Heart left ventricle (tissue), 16 donors: ENCODE measurements at places on chromosomes 6 and 20. TPM values are rescaled to one million over a fixed set of nuclear protein-coding genes. Genes with fewer than 3 reads are reported as not detected.

GRCh38 chr6:139394027-139394649 lies 19.7 kb upstream of the CITED2 start:
- H3K36me3 ChIP-seq, result no peaks in the 10 kb centered on the region
- DNase-seq, result no peak
- H3K27me3 ChIP-seq, result no peaks in the 10 kb centered on the region
- H3K4me1 ChIP-seq, result no peaks in the 10 kb centered on the region

DNA sequence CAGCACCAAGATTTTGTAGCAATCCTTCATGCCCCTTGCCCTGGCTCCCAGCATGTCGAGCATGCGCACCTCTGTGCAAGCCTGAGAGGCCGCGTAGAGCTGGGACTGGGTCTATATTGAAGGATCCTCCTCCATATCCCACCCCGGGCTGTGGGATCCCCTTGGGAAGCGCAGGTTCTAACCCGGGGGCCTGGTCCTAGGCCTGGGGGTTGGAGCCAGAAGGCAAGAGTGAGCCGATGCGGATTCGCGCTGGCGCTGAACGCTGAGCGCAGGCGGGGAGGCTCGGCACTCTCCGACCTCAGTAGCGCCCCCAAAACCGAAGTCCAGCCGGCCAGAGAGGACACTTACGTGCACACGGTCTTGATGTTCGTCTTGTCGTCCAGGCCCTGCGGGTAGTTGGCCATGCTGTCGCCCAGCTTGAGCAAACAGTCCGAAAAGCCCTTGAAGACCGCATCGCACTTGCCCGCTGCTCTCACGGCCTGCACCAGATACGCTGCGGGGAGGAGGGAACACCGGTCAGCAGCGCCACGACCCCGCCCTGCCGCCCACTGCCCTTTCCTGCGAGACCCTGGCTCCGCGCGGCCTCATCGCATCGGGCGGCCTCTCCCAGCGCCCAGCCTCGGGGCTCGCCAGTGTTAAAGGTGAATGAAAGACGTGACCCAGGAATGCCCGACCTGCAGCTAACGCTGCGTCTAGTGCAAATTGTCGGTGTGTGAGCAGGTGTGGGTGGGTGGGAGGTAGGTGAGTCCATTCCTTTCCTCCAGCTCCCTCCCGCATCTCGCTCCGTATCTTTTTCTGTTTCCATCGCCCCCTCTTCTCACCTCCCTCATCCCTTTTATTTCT lies 4.5 kb downstream of the NRN1 start:
- no peaks in the 10 kb centered on the region for H3K36me3 ChIP-seq
- DNase-seq, result no peak
- peaks cover 100% of the 10 kb centered on the region for H3K27me3 ChIP-seq
- peaks cover 55% of the 10 kb centered on the region for H3K4me1 ChIP-seq
- peak overlapping the region; percentile 61 for H3K4me3 ChIP-seq

GRCh38 chr6:53029257-53029656 lies 34.2 kb upstream of the GSTA4 start:
- H3K4me3 ChIP-seq, result no peak overlapping the region
- peaks cover 12% of the 10 kb centered on the region for H3K4me1 ChIP-seq
- peaks cover 4% of the 10 kb centered on the region for H3K36me3 ChIP-seq
- no peak for DNase-seq
- no peak overlapping the region for H3K27ac ChIP-seq
- H3K27me3 ChIP-seq, result no peaks in the 10 kb centered on the region

GRCh38 chr6:44268095-44268628 lies 2.1 kb upstream of the TMEM151B start:
- H3K4me1 ChIP-seq, result peaks cover 16% of the 10 kb centered on the region
- H3K4me3 ChIP-seq, result no peak overlapping the region
- H3K27ac ChIP-seq, result no peak overlapping the region
- peaks cover 23% of the 10 kb centered on the region for H3K27me3 ChIP-seq
- H3K36me3 ChIP-seq, result no peaks in the 10 kb centered on the region

DNA sequence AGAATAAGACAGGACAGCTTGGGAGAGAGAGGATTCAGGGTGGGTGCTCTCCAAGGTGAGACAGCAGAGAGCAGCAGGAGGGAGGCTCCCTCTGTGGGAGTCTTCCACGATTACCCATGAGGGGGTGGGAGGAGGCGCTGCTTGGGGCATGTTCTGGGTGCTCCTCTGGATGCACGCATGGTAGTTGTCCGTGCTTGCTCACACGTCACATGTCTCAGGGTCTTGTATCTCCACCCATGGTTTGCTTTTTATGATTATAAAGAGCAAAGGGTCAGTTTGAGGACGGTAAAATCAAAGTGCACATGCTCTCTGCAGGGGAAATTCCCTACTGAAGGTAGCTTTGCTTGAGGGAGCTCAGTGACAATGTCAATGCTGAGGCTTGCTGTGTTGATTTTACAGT lies 338.4 kb downstream of the THBS2 start:
- no peak overlapping the region for H3K27ac ChIP-seq
- H3K4me1 ChIP-seq, result no peaks in the 10 kb centered on the region
- no peak for DNase-seq
- H3K36me3 ChIP-seq, result no peaks in the 10 kb centered on the region
- H3K4me3 ChIP-seq, result no peak overlapping the region

DNA sequence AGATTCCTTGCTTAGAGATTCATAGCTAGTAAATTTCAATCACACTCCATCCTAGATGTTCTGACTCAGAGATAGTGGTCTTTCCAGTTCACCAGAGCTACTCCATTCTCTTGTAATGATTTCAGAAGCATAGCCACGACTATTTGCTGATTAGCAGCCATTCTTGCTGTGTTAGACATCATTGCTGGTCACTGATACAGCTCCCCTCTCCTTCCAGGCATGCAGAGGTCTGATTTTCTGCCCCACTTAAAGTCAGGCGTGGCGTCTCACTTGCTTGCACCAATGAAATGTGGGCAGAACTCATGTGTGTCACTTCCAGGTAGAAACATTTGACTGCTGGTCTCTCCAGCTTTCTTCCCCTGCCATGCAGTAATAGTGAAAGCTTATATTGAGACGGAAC lies 168.9 kb upstream of the JARID2 start:
- H3K4me3 ChIP-seq, result no peak overlapping the region
- no peaks in the 10 kb centered on the region for H3K27me3 ChIP-seq
- H3K27ac ChIP-seq, result no peak overlapping the region
- H3K4me1 ChIP-seq, result no peaks in the 10 kb centered on the region
- DNase-seq, result no peak
- H3K36me3 ChIP-seq, result no peaks in the 10 kb centered on the region

- peak; percentile 76 for DNase-seq
- peak overlapping the region; percentile 92 for H3K4me3 ChIP-seq
- no peaks in the 10 kb centered on the region for H3K4me1 ChIP-seq
- no peaks in the 10 kb centered on the region for H3K27me3 ChIP-seq
- peak overlapping the region; percentile 100 for H3K27ac ChIP-seq
- H3K36me3 ChIP-seq, result no peaks in the 10 kb centered on the region
Observed at GRCh38 chr20:8018958-8019245, 659 bp downstream of the TMX4 start.

DNA sequence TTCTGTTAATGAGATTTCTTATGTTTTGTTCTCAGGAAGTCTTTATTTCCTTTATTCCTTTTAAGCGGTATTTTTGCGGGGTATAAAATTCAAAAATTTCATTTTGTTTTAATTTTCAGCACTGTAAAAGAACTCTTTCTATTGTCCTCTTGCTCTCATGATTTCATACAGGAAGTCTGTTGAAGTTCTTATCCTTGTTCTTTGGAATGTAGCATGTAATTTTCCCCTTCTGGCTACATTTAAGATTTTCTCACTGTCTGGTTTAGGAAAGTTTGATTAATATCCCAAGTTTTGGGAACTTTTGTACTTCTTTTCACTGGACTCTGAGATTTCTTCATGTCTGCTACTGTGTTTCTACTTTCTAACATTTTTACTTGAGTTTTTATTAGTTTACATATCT lies 581.4 kb upstream of the GJE1 start:
- H3K4me1 ChIP-seq, result no peaks in the 10 kb centered on the region
- H3K36me3 ChIP-seq, result no peaks in the 10 kb centered on the region
- H3K27me3 ChIP-seq, result no peaks in the 10 kb centered on the region
- DNase-seq, result no peak

DNA sequence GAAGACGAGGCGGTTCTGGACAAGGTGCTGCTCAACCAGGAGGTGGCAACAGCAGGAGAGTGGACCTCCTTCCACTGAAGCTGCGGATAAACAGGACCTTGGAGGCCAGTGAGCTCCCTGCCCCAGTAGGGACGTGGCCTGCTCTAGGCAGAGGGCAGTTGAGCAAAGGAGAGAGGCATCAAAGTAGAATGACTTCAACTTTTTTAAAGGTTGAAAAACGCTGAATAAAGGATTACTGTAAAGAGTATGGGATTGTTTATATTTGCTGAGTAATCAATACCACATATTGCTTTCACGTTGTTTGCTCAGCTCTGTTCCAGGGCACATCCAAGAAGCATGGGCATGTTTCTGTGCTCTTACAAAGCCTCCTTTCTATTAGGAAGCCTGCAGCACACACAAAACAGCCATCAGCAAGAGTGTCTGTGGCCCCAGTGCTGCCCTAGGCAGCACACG lies 48.1 kb downstream of the ERMARD start:
- no peak for DNase-seq
- H3K36me3 ChIP-seq, result no peaks in the 10 kb centered on the region
- H3K27me3 ChIP-seq, result peaks cover 7% of the 10 kb centered on the region
- H3K4me3 ChIP-seq, result no peak overlapping the region
- no peak overlapping the region for H3K27ac ChIP-seq
- no peaks in the 10 kb centered on the region for H3K4me1 ChIP-seq

- no peak for DNase-seq
- no peaks in the 10 kb centered on the region for H3K4me1 ChIP-seq
- no peaks in the 10 kb centered on the region for H3K36me3 ChIP-seq
- H3K27ac ChIP-seq, result no peak overlapping the region
- H3K27me3 ChIP-seq, result no peaks in the 10 kb centered on the region
- H3K4me3 ChIP-seq, result no peak overlapping the region
Observed at GRCh38 chr6:80733641-80734040, 627.2 kb downstream of the BCKDHB start.

DNA sequence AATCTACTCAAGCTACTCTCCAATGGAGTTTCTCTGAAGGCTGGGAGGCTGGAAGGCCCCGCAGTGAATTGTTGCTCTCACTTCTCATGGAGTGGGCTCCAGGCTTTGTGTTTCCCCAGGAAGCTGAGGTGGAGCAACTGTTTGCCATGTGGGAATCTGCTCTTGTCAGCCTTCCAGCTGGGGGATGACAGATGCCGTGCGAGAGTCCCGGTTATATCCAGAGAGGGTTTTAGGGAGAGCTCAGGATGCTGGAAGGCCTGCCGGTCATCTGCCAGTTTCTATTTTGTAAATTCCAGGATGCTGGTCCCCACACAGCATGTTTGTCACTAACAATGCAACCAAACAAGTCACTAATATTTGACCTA lies 98.2 kb upstream of the NAA20 start:
- no peaks in the 10 kb centered on the region for H3K36me3 ChIP-seq
- peak; percentile 49 for DNase-seq
- H3K27ac ChIP-seq, result no peak overlapping the region
- H3K4me1 ChIP-seq, result peaks cover 93% of the 10 kb centered on the region

DNA sequence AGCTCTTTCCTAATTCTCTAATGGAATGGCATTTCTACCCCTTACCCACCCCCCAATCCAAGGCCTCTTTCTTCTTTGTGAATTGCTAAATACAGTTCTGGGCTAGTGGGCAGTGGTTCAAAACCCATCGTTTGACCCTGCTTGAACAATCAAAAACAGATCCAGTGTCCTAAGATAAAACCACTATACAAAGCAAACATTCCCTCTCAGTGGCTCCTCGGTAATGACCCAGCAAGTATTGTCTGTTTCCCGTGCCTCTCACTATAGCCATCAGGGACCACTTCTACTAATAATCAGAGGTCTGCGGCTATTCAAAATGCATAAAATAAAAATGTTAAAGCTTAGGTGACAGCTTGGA lies 143.5 kb upstream of the AKAP12 start:
- no peak overlapping the region for H3K27ac ChIP-seq
- no peak for DNase-seq
- H3K36me3 ChIP-seq, result no peaks in the 10 kb centered on the region
- H3K4me1 ChIP-seq, result peaks cover 7% of the 10 kb centered on the region
- H3K27me3 ChIP-seq, result no peaks in the 10 kb centered on the region

DNA sequence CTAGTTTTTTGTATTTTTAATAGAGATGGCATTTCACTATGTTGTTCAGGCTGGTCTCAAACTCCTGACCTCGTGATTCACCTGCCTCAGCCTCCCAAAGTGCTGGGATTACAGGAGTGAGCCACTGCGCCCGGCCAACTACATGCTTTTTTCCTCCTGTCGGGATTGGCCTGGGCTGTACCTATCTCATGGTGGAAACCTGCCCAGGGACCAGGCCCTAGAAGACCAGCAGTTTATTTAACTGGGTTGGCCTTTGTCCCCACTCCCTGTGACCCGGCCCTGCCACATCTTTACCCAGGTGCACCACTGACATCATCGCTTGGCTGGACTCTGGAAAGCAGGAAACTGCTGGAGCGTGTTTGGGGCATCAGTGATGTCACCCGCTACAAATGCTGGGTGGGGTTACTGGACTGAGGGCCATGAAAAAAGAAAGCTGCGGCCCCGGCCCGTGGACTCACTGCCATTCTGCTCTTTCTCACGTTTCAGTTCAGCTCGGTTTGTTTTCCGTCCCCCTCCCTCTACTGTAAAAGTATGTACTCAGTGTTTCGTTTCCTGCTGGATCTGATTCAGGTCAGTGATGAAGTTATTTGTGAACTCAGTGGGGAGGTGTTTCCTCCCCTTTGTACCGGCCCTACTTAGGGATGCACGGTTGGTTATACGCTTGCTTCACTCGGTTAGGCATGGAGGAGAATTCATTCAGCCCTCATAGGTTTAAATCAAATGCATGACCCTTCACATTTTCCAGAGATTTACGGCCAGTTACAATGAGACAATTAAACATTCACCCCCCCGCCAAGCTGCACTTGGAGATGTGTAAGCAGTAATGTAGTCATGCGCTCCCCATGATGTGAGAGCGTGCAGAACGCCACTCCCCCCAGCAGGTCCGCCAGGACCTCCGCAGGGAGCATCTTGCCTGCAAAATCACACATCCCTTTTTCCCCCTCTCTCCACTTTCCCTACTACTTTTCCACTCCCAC lies 179.3 kb downstream of the MTHFD1L start:
- peak overlapping the region; percentile 63 for H3K27ac ChIP-seq
- DNase-seq, result peak; percentile 67
- H3K4me3 ChIP-seq, result peak overlapping the region; percentile 6

The MOG gene
- total RNA-seq, result 3.2 TPM

The FRK gene
- 6.7 TPM for total RNA-seq

The NKX2-4 gene
- not detected for total RNA-seq

The DNMT3B gene
- total RNA-seq, result 0.28 TPM

The DEFB129 gene
- total RNA-seq, result not detected

The ZBTB12 gene
- total RNA-seq, result 1.9 TPM

The MATN4 gene
- total RNA-seq, result not detected
